ENCODE measurements at places on chromosomes 6 and 20. TPM values are rescaled to one million over a fixed set of nuclear protein-coding genes. Genes with fewer than 3 reads are reported as not detected.

DNA sequence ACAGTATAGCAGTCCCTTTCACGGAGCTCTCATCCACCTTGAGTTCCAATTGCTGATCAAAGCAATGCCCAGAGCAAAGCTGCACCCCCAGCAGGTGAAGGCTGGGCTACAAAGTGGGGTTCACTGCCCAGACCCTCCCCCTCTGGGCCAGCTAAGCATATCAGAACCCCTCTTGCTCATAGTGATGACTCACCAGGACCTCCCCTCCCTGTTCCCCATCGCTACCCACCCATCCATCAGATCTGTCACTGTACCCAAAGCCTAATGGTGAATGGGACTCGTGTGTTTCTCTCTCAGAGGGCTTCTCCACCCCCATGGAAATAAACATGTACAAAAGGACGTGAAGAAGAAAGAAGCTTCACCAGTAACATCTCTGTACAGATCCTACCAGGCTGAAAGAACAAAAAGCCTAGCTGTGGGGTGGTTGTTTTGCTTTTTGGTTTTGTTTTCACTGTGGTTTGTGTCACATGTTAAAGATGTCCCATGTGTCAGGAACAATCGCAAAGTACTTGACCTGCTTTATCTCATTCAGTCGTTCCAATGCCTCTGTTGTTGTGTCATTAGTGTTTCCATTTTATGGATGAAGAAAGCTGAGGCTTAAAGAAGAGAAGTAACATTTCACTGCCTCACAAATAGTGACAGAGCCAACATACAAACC lies 518.5 kb downstream of the CD83 start:
- DNase-seq, result no peak

DNA sequence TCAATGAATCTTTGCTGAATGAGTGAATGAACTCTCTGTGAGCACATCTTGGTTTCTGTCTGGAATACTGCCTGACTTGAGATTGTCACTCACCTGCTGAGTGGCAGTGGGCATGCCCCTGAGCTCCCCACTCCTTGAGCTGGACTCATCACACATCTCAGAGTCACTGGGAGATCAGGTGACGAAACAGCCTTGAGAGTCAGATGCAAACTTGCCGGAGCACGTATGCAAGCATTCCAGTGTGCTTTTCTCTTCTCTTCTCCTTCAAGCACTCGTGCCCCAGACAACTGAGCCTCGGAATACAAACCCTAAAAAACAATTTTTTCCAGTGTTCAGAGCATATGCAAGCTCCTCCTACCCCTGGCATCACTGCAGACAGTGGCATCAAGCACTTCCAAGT lies 9.4 kb upstream of the BMP7 start:
- no peak for DNase-seq

C6orf62 gene
- 60.9 TPM for polyA plus RNA-seq

DNA sequence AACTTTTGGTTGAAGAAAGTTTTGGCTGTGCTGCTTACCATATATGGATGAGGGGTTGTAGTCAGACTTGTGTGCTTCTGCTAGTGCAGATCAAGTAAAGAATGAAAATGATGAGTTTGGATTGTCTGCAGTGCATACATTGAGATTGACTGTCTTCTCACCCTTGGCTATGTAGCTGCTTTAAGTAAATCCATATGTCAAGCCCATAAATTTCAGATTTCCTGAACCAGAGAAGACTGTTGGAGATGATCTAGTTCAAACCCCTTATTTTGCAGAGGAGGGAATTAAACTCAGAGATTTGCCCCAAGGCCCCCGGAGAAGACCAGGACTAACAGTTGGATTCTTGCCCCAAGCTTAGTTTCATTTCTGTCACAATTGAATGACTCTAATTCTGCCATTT lies 67.2 kb downstream of the PKIB start:
- DNase-seq, result no peak

GRCh38 chr20:44384423-44385027 lies 29.0 kb downstream of the HNF4A start:
- peak; percentile 86 for DNase-seq

RNF144B gene
- 1.2 TPM for polyA plus RNA-seq

- DNase-seq, result no peak
These were observed 24.0 kb downstream of the C6orf132 start for GRCh38 chr6:42118162-42119001.

WFDC2 gene
- polyA plus RNA-seq, result 86.6 TPM

GRCh38 chr20:43723186-43723585 lies 3.6 kb downstream of the GTSF1L start:
- no peak for DNase-seq

DNA sequence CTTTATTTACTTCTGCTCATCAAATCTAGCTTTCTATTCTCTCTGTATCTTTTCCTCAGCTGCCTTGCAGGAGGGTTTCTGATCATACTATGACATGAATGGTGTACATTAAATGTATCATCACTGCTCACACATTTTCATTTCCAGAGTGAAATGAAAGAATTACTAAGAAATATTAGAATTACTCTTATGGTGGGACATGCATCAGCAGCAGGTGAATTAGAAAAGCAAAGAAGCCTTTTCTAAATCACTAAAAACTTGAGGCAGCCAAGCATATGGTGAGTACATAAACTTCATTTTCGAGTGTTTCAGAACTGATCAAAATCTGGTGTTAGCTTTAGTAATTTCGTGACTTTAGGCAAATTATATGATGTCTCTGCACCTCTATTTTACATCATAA lies 23.6 kb downstream of the IL17A start:
- DNase-seq, result no peak

DNA sequence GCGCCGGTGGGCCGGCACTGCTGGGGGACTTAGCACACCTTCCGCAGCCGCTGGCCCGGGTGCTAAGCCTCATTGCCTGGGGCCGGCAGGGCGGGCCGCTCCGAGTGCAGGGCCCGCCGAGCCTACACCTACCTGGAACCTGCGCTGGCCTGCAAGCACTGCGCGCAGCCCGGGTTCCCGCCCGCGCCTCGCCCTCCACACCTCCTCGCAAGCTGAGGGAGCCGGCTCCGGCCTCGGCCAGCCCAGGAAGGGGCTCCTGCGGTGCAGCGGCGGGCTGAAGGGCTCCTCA lies 10.7 kb upstream of the MPC1 start:
- DNase-seq, result no peak

SLC16A10 gene
- under 0.01 TPM for polyA plus RNA-seq

DNA sequence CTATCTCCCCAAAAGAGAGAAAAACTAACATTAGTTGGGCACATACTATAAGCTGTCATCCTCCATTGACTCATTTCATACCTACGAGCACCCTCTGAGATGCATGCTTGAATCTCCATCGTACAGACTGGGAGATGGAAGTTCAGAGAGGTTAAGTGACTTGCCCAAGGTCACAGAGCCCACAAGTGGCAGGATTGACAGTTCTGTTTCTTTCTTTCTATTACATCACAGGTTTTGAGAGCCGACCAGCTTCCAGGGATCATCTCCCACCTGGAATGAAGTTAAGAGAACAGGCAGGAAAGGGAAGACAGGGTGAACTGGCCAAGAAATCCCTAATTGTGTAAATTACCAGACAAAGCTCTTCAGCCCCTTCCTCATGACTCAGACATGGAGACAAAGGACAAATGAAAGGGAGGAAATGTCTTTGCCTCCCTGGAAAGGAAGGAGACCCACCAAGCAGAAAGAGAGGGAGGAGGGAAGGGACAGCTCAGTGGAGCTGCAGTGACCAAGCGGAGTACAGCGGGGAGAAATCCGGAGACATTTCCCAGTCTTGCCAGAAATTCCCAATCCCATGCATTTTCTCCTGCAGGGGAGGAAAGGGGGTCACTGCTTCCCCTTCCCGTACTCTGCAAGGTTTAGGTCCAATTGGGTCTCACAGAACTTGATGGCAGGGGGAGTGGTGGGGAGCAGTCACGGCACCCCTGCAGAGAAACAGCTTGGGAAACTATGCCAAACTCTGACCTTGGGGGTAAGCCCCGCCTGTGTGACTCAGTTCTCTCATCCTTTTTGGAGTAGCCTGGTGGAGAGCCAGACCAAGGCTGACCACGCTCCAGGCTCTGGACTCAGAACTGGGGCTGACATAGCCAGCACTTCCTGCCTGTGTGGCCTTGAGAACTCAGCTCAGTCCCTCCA lies 154.3 kb downstream of the ANKRD60 start:
- DNase-seq, result no peak

LPA gene
- polyA plus RNA-seq, result 0.01 TPM

GRCh38 chr6:137264311-137265075 lies 45.3 kb upstream of the IFNGR1 start:
- peak; percentile 70 for DNase-seq

- DNase-seq, result no peak
These were observed 109.9 kb upstream of the SUPT3H start for GRCh38 chr6:45487645-45488044.

DNA sequence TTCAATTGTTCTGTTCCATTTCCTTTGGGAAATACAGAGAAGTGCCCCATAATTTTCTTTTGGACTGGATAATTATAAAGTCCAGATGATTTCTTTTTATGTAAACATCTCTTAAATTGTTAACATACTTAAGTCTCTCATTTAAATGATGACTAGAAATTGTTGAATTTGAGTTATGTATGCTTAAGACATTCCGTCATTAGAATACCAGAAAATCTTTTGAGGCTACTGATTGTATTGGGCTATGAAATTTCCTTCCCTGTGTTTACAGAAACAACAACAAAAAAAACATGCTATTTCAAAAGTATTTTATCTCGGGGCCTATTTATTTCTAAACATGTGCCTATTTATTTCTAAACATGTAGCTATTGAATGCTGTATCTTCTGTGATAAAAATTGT lies 125.4 kb downstream of the SH3BGRL2 start:
- DNase-seq, result no peak

GRCh38 chr20:49508435-49509199 lies 26.1 kb upstream of the KCNB1 start:
- DNase-seq, result peak; percentile 58

- DNase-seq, result no peak
These were observed 34.0 kb upstream of the THBS2 start for GRCh38 chr6:169287675-169288074.

MMP24 gene
- under 0.01 TPM for polyA plus RNA-seq

DLK2 gene
- not detected for polyA plus RNA-seq

DNA sequence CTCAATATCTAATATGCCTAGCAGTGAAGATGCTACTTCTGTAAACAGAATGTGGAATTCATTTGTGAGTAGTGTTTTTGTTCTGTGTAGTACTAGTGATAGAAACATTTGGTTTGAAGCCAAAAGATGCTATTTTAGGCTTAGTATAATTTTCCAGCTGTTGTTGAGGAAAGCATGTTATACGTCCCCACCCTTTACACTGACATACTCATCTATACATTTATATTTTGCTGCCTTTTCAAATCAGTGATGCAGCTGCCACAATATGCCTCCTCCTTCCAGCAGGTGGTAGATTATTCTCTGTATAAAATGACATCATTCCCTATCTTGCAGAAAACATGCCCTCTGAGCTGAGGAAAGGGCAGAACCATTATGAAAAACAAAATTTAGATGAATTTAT lies 1217.6 kb upstream of the GJE1 start:
- no peak for DNase-seq

DNA sequence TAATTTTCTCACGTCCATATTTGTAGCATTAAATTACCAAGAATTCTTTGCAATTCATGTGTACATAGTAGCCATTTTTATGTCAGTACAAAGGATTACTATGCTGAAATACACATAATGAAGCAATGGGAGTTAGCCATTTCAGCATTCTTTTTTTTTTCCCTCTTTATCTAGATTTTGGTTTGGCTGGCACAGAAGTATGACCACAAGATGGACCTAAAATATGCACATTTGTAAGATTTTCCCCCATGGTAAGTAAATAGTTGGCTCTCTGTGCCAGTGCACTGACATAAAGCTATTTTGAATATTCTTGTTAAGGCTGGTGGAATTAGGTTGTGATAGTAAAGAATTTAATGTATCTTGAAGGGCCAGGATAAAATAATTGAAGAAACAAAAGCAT lies 486.1 kb upstream of the BTBD3 start:
- no peak for DNase-seq

EDN1 gene
- 3.9 TPM for polyA plus RNA-seq

EZR gene
- 333 TPM for polyA plus RNA-seq

GRCh38 chr20:59745201-59745600 lies 140.9 kb downstream of the PHACTR3 start:
- no peak for DNase-seq
